ENCODE measurements at places on chromosomes 11 and 22.
A peak's percentile ranks its signal among the peaks of the same experiment; 100 is the strongest.

DNA sequence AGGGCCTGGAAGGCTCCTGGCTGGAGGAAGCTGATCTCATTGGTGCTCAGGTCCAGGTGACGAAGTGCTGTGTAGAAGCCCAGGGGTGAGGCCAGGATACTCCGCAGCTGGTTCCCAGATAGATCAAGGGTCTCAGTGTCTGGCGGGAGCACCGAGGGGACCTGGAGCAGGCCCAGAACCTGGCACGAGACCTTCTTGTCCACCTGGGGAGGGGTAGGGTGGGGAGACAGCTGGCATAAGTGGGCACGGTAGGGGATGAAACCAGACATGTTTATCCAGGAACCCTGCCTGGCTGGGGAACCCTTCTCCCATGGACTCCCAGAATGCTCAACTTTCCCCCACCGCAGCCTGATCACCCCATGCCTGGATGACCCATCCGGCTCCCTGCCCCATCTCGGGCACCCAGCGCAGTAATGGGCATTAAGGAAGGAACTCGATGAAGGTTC is 9.2 kb downstream of the LRRC32 start:
- no peak for DNase-seq

- DNase-seq, result no peak
Observed at GRCh38 chr22:47810505-47811500, 1048.4 kb downstream of the TBC1D22A start.

DNA sequence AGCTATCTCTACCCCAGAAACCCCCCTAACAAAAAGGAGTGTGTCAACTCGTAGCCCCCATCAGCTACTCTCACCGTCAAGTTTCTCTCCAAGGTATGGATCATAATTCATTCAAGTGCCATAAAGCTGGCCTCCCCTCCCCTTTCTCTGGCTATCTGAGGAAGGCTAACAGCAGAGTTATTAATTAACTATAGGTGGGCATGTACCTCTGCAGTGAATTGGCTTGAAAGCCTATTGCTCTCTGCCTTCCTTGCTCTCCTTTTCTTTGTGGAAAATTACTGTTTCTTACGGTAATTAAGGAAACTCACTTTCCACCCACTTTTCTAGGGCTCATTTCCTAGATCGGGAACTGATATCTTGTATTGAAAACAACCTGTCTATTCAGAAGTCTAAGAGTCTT is 14.1 kb downstream of the POLA2 start:
- no peak for DNase-seq

- no peak for DNase-seq
Observed at GRCh38 chr11:119229741-119230140, 23.6 kb downstream of the CBL start.

DNA sequence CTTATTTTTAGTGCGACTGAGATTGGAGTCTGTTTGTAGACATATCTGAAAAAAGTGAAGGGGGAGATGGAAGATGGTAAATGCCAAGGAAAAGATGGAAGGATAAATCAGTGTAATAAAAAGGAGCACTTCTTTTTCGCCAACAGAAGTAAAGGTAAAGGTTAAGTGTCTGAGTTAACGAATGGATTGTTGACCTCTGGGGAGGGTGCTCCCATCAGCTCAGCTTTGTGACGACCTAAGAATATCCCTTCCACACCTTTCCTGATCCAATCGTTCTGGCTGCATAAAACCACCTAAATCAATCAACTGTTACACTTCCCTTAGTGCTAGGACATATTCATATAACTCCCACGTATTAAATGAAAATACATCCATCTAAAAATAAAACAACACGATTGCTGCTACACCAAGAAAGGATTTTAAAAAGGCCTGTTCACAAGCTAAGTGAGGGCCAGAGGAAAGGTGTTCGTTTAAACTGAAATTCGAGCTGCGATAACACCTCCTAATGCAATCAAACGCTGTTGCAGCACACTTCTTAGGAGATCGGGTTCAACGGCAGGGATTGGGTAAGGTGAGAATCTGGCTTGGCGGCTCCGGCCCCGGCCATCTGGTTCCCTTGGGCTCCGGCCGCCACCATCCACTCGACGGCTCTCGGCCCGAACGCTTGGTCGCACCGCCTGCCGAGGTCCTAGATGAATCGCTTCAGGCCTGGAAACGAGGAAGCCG is 658 bp downstream of the C11orf71 start:
- peak; percentile 58 for DNase-seq

DNA sequence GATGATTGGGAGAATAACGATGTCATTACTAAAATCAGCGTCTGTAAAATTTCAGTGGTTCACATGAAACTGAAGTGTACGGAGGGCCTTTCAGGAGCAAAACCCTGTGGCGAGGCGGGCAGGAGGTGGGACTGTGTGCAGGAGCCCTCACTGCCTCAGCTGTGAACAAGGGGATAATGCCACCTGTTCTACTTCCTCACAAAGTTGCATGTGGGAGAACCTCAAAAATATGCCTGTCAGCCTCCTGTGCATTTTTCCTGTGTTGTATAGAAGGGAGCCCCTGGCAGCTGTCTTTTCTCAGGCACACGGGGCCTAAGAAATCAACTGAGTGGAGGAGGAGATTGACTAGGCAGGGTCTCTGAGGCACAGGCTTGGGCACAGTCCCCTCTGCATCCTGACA is 43.0 kb upstream of the MYO18B start:
- DNase-seq, result no peak

GRCh38 chr11:19365743-19366410 is 125.1 kb upstream of the E2F8 start:
- no peak for DNase-seq

- no peak for DNase-seq
Observed at GRCh38 chr22:45376703-45377102, 36.7 kb downstream of the SMC1B start.

- DNase-seq, result peak; percentile 95
Observed at GRCh38 chr11:93444617-93445073, 98.5 kb downstream of the SMCO4 start.

DNA sequence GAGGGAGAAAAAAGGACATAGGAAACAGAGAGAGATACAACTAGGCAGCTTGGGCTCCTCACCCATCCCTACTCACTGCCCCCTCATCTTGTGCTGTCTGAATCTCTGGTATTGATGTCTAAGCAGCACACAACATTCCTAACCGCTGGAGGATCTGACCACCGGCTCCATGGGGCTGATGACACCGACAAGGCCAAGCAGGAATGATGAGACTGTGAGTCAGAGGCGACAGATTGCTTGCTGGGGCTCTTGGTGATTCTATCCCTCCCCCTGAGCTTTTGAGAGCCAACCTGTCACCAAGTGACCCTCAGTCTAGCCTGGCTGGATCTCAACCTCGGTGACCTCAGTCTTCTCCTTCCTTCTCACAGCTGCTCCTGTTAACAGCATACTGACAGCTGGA is 13.8 kb downstream of the PAMR1 start:
- peak; percentile 15 for DNase-seq

- DNase-seq, result no peak
Observed at GRCh38 chr11:46386005-46386578, 4.6 kb downstream of the MDK start.

- DNase-seq, result peak; percentile 44
Observed at GRCh38 chr11:31645747-31646146, 136.2 kb downstream of the ELP4 start.

DNA sequence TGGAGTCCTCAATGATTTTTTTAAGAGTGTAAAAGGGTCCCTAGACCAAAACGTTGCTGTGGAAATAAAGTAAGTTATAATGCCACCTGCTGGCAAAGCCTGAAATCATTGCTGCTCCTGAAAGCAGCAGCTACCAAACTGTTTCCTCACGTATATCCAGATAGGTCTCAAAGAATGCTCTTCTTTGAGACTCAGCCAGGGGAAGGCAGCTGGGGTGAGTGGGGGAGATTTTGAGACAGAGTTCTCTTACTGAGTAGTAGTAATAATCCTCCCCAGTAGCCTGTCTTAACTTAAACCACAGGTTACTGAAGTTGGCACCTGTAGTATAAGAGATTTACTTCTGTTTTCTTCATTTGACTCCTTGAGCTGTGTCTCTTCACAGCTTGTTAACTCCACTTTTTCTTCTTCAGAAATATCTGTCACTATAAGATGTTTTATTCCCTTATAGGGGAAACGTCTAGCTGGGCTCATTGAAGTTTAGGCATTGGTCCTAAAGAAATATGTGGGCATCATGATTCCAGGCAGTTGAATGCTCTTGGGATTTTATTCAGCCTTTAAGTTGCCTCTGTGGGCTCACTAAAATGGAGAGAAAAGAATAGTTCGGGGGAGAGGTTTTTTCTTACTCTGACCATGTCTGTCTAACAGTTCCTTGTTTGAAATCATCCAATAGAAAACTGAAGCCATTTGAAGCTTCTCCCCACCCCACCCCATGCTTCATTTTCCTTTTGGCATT is 77.9 kb downstream of the BTBD10 start:
- peak; percentile 53 for DNase-seq

GRCh38 chr22:28514321-28514821 is 165.3 kb downstream of the TTC28 start:
- DNase-seq, result no peak

GRCh38 chr22:48660104-48660789 is 1167.4 kb downstream of the BRD1 start:
- no peak for DNase-seq

GRCh38 chr22:28772633-28773460 is at the start of gene CCDC117:
TSS of gene CCDC117 (plus strand) at chr22:28772695. CDS start at chr22:28772850, 155 bp downstream.
- peak; percentile 92 for DNase-seq

- peak; percentile 96 for DNase-seq
Observed at GRCh38 chr11:86743223-86744118, 56.9 kb upstream of the PRSS23 start.

DNA sequence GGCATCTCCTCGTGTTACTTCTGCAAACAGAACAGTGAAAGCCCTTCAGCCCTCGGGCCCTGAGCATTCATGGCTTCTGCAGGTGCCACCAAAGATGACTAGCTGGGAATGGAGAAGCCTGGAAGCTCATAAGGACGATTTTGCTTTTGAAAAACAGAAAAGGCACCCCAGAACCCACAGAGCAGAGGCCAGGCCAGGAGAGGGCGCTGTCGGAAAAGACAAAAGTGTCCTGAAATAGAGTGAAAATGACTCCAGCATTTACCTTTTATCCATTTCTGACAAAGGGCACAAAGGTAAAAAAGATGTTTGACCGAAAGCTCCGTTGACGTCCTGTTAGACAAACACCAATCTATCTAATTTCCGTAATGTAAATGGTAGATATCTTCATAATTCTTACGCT is 37.6 kb downstream of the ZNF195 start:
- DNase-seq, result peak; percentile 22

DNA sequence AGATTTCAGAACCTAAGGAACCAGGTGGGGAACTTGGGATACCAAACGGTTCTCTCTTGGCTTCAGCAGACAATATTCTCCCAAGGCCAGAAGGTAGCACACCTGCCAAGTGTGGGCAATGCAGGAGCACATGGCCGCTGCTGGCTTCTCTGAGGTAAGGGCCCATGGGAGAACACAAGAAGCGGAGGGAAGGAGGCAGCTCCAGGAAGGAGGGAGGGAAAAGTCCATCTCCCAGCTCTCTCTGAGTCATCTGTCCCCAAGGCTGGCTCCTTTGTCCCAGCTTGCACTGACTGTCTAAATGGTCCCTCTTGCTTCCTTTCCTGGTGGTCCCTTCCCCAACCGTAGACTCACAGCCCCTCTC is 557.9 kb upstream of the CADM1 start:
- no peak for DNase-seq

DNA sequence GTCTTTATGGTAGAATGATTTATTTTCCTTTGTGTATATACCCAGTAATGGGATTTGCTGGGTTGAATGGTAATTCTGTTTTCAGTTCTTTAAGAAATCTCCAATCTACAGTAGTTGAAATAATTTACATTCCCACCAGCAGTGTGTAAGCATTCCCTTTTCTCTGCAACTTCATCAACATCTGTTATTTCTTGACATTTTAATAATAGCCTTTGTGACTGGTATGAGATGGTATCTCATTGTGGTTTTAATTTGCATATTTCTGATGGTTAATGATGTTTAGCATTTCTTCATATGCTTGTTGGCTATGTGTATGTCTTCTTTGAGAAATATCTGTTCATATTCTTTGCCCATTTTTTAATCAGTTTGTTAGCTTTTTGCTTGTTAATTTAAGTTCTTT is 901.2 kb downstream of the METTL15 start:
- no peak for DNase-seq

DNA sequence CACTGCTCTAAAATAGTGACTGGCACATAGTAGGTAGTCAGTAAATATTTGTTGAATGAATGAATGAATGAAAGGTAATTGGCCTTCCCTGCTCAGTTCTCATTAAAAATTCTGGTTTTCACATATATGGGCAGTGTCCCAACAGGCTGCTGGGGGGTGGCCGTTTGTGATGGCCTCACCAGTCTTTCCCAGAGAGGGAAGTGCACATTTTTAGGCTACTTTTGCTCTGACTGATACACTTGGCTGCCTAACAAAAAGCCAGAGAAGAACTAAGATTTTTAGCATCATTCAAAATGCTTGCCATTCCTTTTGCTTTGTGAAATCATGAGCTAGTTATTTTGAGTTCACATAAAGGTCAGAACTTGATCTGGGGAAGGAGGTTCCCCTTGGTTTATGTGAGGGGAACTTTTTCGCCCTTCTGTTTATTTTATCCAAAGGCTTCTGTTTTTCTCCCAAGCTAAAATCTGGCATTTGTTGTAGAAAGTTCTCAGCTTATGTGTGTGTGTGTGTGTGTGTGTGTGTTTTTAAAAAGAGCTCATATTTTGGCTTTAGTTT is 83.1 kb downstream of the PTPRJ start:
- no peak for DNase-seq

DNA sequence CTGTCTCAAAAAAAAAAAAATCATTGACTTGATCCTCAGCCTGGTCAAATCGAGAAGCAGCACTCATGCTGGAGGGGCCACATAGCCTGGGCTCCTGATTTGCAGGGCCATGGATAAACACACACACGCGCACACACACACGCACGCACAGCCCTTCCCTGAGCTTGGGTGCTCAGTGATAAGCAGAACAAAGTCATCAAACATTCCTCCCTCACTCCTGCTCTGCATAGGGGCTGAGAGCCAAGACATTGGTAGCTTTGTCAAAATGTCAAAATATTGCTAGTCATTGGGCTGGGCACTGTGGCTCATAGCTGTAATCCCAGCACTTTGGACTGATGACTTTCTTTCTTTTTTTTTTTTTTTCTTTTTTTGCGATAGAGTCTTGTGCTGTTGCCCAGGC is 34.0 kb upstream of the A4GALT start:
- no peak for DNase-seq

DNA sequence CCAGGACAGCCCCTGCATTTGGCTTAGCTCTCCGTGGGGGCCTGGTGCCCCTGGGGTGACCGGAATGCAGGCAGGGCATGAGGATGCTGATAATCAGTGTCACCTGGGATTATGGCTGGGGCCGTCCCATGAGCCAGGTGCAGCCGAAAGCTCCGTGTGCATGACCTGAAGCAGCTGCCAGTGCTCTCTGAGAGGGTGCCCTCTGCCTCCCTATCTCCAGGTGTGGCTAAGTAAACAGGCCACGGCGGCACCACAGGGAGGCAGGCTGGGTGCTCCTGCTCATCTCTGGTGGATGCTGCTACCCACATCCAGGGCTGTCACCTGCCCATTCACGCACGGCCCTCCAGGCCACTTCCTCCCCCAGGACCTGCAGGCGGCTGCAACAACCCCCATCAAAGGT is 29.8 kb downstream of the DUSP8 start:
- DNase-seq, result peak; percentile 46

GRCh38 chr22:46646531-46647215 is 26.5 kb downstream of the GRAMD4 start:
- no peak for DNase-seq

GRCh38 chr11:115580927-115581680 is 76.9 kb upstream of the CADM1 start:
- DNase-seq, result peak; percentile 36

- no peak for DNase-seq
Observed at GRCh38 chr11:60631944-60632343, 67.5 kb upstream of the MS4A8 start.
